ENCODE measurements at places on chromosomes 4 and X.

DNA sequence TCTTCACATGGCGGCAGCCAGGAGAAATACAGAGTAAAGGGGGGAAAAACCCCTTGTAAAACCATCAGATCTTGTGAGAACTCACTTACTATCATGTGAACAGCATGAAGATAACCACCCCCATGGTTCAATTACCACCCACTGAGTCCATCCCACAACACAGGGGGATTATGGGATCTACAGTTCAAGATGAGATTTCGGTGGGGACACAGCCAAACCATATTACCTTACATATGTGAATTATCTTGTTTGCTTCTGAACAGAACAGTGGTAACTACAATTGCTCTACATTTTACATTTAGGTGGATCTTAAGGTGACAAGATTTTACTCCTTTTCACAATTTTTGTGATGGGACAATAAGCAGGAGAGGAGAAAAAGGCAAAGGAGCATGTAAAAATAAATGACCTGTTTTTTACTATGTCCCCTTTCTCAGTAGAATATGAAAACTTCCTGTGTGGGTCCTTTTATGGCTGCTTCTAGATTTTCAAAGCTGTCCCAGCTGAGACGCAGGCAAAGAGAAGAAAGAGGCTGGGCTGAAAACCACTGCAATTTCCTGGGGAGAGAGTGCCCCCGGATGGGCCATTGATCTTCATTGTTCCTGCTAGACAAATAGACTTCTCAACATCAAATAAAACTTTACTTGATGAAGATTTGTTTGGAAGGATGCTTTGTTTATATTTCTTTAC, 45.9 kb upstream of the PGM2 start:
- H3K4me1 ChIP-seq = peaks cover 11% of the 10 kb centered on the region
- no peaks in the 10 kb centered on the region for H3K27me3 ChIP-seq
- DNase-seq = peak; percentile 24

GRCh38 chrX:37817176-37817575, 30.2 kb downstream of the DYNLT3 start:
- no peaks in the 10 kb centered on the region for H3K27me3 ChIP-seq
- no peak overlapping the region for H3K4me3 ChIP-seq
- DNase-seq = no peak
- no peak overlapping the region for H3K27ac ChIP-seq
- H3K4me1 ChIP-seq = no peaks in the 10 kb centered on the region
- no peaks in the 10 kb centered on the region for H3K36me3 ChIP-seq

GRCh38 chr4:26410385-26411293, 79.6 kb downstream of the CCKAR start:
- H3K36me3 ChIP-seq = peaks cover 12% of the 10 kb centered on the region
- H3K27ac ChIP-seq = no peak overlapping the region
- no peaks in the 10 kb centered on the region for H3K4me1 ChIP-seq
- no peaks in the 10 kb centered on the region for H3K27me3 ChIP-seq
- no peak for DNase-seq

DNA sequence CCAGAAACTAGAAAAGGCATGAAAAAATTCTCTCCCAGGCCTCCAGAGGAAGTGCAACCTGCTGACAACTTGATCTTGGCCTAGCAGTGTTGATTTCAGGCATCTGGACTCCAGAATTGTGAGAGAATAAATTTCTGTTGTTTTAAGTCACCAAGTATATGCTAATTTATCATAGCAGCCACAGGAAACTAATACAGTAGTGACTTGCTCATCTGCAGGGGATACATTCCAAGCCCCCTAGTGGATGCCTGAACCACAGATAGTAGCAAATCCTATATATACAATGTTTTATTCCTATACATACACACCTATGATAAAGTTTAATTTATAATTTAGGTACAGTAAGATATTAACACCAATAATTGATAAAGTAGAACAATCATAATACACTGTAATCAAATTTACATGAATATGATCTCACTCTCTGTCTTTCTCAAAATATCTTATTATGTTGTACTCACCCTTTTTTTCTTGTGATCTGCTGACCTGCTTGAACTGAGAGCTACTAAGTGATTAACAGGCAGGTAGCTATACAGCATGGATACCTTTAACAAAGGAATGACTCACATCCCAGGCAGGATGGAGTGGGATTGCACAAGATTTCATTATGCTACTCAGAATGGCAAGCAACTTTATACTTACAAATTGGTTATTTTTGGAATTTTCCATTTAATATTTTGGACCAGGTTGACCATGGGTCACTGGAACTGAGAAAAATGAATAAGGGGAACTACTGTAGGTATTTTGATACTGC, 501.1 kb downstream of the KCNIP4 start:
- no peaks in the 10 kb centered on the region for H3K27me3 ChIP-seq
- H3K27ac ChIP-seq = no peak overlapping the region
- DNase-seq = no peak
- no peak overlapping the region for H3K4me3 ChIP-seq
- no peaks in the 10 kb centered on the region for H3K4me1 ChIP-seq

DNA sequence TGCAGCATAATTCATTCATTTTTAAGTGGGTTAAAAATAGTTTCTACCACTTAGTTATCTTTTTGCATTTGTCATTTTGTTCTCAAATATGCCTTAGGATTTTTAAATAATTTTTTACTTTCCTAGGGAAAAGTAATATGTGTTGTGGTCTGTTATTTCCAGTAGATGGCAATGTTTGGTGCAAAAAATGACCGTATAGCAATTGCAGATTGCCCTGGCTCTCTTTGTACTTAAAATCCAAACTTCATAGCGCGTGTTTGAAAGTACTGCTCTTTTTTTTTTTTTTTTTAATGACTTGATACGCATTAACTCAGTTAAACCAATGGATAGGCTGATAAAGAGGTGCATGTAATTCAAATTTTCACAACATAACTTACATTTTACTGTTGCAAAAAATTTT, 74.4 kb upstream of the RBMX start:
- no peak overlapping the region for H3K27ac ChIP-seq
- no peak for DNase-seq
- H3K4me3 ChIP-seq = no peak overlapping the region
- no peaks in the 10 kb centered on the region for H3K27me3 ChIP-seq
- H3K36me3 ChIP-seq = no peaks in the 10 kb centered on the region

GRCh38 chr4:1559896-1560650, 124.0 kb downstream of the FAM53A start:
- H3K36me3 ChIP-seq = no peaks in the 10 kb centered on the region
- no peaks in the 10 kb centered on the region for H3K27me3 ChIP-seq
- no peaks in the 10 kb centered on the region for H3K4me1 ChIP-seq
- no peak for DNase-seq

DNA sequence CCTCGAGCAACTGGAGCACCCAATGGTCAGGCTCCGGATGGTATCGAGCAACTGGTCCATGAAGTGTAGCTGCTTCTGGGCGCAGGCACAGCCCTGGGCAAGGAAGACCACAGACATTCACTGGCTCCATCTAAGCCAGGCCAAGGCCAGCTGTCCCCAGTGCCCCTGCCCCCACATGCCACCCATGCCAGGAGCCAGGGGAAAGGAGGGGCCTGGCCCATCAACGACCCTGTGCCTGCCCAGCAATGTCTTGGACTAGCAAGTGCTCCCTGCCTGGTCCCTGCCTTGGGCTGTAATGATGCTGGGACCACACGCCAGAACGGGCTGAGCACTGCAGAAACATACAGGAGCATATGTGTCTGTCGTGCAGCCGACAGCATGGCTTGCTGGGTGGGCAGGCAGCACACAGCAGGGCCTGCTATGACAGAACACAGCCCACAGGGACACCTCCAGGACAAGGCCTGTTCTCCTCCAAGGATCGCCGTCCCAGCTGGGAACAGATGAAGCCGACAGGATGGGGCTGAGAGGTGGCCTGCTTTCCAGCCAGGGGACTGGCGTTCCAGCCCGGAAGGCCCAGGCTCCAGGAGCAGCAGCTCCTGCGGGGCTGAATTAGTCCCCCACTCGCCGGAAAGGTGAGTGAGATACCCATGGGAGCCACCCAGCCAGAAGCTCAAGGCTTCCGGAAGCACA, 11.4 kb upstream of the TREX2 start:
- no peaks in the 10 kb centered on the region for H3K27me3 ChIP-seq
- peaks cover 8% of the 10 kb centered on the region for H3K36me3 ChIP-seq
- H3K4me3 ChIP-seq = no peak overlapping the region
- no peaks in the 10 kb centered on the region for H3K4me1 ChIP-seq

DNA sequence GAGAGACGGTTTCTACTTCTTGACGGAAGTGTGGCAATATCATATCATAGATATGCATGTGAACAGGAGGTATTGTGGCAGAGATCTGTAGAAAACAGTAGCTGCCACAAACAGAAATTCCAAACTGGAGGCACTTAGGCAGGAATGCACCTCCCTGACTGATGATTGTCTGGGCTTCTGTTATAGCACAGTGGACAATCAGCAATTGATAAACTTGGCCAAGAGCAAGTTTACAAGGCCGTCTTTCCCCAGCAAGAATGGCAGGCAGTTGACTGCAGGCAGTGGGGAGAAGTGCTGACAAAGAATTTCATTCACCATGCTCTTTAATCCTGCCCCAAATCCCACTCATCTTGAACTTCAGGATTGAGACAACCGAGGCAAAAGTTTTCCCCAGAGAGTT, 114.4 kb upstream of the STOX2 start:
- H3K36me3 ChIP-seq = no peaks in the 10 kb centered on the region

- no peaks in the 10 kb centered on the region for H3K27me3 ChIP-seq
- no peak overlapping the region for H3K27ac ChIP-seq
- no peaks in the 10 kb centered on the region for H3K4me1 ChIP-seq
- no peak overlapping the region for H3K4me3 ChIP-seq
- DNase-seq = no peak
- no peaks in the 10 kb centered on the region for H3K36me3 ChIP-seq
These were observed 384.5 kb downstream of the RPA4 start for GRCh38 chrX:97268182-97268680.

DNA sequence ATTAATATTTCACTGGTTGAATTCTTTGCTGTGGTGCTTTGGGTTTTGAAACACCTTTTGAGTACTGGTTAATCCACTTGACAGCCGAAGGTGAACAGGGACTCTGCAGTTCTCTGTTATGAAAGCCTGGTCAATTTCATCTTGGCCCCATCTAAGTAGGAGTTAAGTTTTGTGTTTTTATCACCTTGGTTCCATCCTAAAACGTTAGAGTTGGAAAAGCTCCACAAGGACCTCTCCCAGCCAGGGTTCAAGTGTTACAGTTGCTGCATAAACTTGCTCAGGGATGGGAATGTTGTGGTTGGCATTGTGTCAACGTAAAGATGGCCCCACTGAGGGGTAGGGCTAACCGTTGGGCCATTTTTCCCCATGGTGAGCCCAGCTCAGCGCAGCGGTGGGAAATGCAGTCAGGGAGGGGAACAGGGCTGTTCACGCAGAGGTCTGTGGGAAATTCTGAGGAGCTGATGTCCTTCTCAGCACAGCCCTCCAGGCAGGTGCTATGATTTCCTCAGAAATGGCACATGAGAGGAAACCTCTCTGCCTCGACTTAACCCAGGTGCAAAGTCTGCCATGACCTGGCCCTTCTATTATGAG, 188.7 kb downstream of the STIM2 start:
- no peaks in the 10 kb centered on the region for H3K4me1 ChIP-seq
- no peak overlapping the region for H3K4me3 ChIP-seq
- no peaks in the 10 kb centered on the region for H3K36me3 ChIP-seq

GRCh38 chr4:142548491-142548890, 297.6 kb downstream of the INPP4B start:
- no peak for DNase-seq
- no peak overlapping the region for H3K27ac ChIP-seq
- no peak overlapping the region for H3K4me3 ChIP-seq

DNA sequence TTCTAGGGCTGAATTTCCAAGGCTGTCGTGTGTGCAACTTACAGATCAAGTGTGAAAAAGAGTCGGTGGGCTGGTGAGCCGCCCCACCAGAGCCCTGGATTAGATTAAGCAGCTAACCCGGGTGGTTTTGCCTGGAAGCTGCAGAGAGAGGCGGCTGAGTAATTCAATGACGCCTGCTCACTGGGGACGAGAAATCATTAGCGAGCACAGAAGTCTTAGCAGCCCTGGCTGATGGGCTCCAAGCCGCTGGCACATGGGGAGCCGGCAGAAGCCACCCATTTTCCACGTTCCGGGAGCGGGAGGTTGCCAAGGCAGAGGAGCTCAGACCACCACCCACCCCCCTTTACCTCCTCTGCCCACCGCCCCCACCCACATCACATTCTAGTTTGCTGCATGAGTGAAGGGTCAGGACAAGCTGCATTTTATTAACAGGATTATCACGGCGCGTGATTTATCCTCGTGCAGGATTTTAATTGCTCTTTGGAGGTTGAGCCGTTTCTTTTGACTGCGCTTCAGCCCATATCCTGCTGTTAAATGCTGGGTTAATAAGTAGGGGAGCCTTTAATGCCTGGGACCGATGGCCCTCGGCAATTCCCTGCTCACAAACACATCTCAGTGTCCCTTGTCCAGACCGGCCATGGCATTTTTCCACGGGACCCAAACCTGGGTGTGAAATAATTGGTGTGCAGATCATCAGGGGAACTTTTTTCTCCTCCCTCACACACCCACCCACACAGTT, 19.1 kb downstream of the BCOR start:
- no peaks in the 10 kb centered on the region for H3K27me3 ChIP-seq
- no peak for DNase-seq
- no peak overlapping the region for H3K27ac ChIP-seq
- no peak overlapping the region for H3K4me3 ChIP-seq
- peaks cover 7% of the 10 kb centered on the region for H3K4me1 ChIP-seq

DNA sequence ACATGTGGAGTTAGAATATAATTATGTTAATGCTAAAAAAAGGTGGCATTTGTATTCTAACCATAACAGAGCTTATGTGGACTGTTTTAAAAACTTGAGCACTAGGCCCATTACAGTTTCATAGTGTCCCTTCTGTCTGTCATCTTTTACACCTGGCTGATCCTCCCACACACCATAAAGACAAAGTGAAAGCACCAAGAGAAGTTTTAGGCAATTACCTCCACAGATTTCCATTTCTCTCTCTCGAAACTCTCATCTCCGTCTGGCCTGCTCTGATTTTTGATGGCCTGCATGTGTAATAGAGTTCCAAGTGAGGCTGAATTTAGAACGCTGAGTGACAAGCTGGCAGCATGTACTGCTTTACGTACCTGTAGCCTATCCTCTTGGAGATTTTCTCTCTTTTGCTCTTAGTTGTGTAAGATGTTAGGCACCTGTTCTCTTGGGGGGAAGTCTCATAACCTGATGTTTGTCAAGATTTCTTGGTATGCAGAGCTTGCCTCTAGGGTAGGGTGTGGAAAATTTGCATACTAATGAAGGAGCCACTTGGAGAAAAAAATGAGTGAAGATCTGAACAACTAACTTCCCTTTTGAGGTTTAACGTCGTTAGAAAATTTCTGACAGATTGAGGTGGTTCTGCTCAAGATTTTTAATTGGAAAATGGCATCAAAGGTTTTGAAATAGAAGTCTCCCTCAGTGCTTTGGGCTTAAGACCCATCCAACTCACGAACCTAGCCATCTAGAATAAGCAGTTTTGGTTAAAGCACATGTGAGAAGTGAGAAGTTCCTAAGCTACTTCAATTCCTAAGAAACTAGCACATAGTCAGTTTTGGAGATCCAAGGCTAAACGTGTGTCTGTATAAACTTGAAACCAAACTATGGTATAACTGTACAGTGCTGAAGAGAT, 57.6 kb upstream of the RAP1GDS1 start:
- H3K4me3 ChIP-seq = no peak overlapping the region
- H3K27me3 ChIP-seq = no peaks in the 10 kb centered on the region
- DNase-seq = no peak
